ENCODE measurements at places on chromosomes 11 and 22. TPM values are rescaled to one million over a fixed set of nuclear protein-coding genes. Genes with fewer than 3 reads are reported as not detected.
A peak's percentile ranks its signal among the peaks of the same experiment; 100 is the strongest.

DNA sequence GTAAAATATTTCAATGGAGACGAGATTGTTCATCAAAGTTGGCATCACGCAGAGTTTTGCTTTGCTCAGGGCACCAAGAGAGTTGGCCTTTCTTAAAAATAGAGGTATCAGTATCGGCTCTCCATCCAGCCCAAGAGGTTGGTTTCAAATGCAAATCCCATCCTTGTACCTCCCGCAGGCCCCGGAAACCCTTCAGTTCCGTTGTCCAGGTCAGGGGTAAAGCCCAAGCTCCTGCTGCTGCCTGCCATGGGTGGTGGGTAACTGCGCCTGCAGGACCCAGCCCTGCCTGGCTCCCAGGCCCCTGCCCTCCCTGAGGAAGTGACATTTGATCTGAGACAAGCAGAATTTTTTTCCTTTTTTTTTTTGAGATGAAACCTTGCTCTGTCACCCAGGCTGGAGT lies 49.3 kb upstream of the RTL6 start:
- DNase-seq = peak; percentile 45

The OR5B2 gene
- not detected for total RNA-seq

The ARL14EP gene
- total RNA-seq = 22.2 TPM

- no peak for DNase-seq
These were observed 61.7 kb downstream of the LARGE2 start for GRCh38 chr11:45984192-45984591.

The CHST1 gene
- total RNA-seq = 1.3 TPM

DNA sequence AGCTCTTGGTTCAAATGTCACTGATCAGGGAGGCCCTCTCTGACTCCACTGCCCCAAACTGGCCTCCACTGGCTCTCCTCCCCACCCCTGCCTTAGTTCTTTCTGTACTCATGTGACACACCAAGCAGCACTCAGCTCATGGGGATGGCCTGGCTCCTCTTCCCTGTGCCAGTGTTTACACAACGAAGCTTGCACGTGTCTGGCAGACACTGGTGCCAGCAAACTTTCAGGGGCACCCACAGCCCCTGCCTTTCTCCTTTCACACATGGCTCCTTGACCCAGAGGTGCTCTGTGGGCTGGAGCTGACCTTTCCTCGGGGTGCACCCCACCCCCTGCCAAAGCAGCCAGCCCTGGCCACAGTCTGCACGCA lies 37.6 kb upstream of the PARVG start:
- DNase-seq = no peak

DNA sequence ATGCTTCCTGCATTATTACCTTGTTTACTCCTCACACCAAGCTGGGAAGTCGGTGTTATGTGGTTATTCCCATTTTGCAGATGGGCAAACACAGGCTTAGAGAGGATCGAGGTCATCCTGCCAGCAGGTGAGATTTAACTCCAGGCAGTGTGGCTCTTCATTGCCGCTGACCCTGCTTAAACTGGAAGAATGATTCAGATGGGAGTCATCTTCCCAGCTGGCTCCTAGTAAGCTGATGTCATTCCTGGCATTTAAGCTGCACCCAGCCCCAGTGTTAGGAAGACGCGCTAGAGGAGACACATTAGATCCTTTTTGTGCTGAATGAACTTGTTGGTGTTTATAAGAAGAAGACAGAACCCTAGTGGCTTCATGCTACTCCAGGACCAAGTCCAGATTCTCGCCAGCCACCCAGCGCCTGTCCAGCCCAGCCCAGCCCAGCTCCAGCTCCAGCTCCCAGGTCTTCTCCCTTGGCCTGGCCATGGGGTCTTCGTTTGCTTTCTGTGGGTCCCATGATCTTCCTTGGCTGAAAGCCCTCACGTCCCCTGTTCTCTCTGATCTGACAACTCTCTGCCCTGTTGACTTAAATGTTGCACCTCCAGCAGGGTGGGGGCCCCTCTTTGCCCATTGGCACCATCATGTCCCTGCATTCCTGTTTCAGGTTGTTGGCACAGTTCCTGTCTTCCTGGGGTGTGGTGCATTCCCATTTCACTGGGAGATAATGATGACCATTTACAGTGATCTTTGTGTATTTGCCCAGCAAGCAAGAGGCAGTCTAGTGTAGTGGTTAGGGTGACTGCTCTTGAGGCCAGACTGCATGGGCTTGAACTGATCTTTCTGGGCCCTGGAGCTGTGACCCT lies 13.6 kb downstream of the PARVB start:
- no peak for DNase-seq

GRCh38 chr11:118311518-118311917 lies 7.0 kb downstream of the CD3E start:
- no peak for DNase-seq

- no peak for DNase-seq
These were observed 386.2 kb downstream of the TENM4 start for GRCh38 chr11:79054636-79055035.

DNA sequence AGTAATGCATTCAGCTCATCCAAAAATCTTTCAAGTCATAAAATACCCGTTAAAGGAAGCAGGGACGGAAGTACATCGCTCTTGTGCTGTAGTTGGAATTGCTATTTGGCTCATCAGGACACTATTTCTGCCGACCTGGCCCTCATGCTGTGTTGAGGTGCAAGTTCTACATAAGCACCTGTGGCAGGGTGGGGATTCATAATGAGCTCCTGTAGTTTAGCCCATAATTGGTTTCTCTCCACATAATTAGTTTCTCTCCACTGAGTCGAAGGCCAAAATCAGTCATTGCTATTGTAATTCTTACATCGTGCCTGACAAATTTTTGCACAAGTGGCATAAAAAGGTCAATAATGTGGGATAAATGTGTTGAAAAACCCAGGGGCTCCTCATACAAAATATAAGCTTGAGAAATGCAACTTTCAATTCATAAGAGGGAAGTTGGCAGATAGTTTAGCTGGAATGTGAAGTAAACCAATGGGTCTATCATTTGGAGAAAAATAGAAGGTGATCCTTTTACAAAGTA lies 14.9 kb upstream of the ISX start:
- no peak for DNase-seq

The TBX10 gene
- total RNA-seq = not detected

The RAPSN gene
- 0.63 TPM for total RNA-seq

DNA sequence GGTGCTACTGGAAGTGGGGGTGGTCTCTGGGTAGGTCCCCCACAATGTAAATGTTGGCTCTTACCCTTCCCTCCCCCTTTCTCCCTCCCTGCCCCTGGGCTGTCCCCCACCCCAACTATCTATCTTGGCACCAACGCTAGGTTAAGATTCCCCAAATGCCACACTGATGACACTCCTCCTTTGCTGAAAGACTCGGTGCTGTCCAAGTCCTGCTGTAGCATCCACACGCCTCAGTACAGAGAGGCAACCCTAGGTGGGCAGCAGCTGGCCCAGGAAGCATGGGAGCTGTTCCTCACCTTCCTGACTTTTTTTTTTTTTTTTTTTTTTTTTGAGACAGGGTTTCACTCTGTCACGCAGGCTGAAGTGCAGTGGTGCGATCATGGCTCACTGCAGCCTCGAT lies 3.4 kb upstream of the KCTD17 start:
- peak; percentile 49 for DNase-seq

The C1QTNF5 gene
- total RNA-seq = not detected

DNA sequence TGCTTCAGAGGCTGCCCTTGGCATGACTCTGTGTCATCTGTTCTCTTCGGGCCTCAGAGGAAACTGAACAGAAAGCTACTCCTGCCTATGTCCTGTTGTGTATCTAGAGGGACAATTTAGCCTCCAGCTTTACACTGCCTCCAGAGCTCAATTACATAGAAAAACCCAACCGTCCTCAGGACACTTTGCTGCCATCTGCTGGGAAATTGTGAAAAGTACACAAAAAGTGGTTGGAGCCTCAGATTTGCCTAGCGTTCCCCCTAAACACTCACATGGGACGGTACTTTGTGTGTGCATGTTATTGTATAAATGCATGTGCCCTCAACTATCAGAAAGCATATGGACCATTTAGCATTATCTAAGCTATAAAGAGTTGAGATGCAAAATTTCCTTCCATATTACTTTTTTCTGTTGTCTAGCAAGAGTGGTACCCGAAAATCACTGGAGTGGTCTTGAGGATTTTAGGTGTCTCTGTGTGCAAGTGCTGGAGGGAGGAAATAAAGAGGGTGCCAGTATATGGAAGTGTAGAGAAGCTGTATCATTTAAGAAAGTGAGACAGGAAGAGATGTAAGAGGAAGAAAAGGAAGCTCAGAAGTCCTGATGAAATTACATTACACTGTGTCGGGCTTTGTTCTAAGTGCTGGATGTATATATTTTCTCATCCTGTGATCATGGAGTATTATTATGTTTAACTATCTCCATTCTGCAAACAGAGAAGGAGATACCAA lies 8.7 kb upstream of the MS4A4E start:
- peak; percentile 62 for DNase-seq

The ZC3H12C gene
- 4.1 TPM for total RNA-seq

The HMOX1 gene
- total RNA-seq = 24.2 TPM

DNA sequence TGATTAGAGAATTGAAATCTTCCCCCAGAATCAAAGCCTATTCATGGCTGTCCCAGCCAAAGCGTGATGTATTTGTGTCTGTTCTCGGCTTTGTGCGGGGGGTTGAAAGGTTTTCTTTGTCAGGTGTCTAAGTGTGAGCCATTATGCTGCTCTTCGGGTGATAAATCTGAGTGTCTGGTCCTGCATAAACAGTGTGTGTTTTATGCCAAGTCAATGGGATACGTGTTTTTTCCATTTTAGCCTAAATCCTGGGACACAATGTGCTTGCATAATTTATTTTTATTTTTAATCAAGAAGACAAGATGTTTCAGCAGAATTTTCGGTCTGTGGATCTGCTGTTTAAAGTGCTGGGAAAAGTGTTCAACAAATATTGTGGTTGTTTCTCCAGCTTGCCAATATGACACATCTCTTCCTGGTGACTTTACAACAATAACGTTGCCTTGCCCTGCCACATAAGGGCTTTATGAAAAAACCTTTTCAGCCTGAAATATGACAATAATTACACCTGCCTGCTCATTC lies 267.8 kb downstream of the TBC1D22A start:
- DNase-seq = no peak

- no peak for DNase-seq
These were observed 22.6 kb downstream of the AMOTL1 start for GRCh38 chr11:94790661-94791180.

The RFPL2 gene
- total RNA-seq = 1.8 TPM

GRCh38 chr22:37639771-37640590 lies 512 bp downstream of the SH3BP1 start:
- peak; percentile 77 for DNase-seq

DNA sequence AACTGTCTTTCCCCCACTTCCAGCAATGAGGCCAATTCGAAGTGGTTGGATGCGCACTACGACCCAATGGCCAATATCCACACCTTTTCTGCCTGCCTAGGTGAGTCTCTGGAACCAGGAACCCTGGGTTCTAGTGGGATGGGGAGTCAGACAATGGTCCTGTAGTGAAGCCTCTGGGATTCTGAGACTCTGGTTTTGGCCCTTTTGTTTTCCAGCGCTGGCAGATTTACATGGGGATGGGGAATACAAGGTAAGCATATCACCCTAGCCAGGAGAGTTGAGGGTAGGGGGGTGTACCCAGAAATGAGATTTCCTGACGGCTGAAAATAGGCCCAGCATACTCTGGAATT lies 530 bp downstream of the BBS1 start:
- DNase-seq = no peak

DNA sequence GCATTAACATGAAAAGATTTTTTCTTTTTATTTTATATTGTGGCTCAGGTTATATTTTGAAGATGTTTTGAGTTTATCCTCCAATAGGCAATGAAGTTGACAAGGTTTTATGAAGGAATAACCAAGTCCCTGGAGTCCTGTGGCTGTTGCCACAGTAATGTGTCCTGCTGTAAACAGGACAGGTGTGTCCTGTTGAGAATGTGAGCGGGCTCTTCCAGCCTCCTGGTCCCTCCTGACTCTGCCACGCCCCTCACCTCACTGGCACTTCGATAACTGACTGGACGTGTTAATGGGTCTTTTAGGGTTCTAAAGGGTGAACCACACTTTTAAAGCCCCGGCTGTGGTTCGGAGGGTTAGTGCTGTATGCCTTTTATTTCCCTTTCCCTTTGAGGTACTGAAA lies 47.8 kb upstream of the OR4B1 start:
- no peak for DNase-seq

The ZBED5 gene
- 34.9 TPM for total RNA-seq

DNA sequence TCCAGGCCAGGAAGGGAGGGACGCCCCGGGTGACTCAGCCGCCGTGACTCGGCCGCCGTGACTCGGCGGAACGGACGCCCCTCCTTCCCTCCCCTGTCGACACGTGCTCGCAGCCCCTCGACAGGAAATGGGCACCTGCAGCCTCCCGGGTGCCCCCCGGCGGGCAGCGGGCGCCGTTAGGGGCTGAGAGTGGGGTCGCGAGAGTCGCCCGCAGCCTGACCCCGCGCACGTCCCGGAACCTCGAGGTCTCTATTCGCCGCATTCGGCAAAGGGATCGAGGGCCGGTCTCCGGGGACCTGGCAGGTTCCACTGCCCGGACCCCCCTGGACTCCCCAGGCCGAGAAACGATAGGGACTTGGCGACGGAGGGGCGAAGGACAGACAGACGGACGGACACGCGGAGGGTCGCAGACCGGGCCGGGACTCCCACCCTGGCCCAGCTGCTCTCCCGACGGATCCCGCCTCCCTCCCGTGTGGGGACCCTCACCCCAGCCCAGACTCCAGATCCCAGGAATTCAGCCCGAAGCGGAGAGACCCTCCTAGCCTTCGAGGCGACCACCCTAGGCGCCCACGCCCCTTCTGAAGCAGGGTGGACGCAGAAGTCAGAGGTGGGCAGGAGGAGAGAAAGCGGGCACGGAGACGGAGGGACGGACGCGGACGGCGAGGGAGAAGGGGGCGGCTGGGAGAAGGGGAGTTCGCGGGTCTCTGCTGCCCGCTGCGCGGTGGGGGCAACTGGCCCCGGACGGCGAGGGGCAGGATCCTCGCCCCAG lies 648 bp downstream of the FOSL1 start:
- DNase-seq = peak; percentile 82

GRCh38 chr22:22773979-22774604 lies 113.5 kb upstream of the IGLL5 start:
- no peak for DNase-seq

DNA sequence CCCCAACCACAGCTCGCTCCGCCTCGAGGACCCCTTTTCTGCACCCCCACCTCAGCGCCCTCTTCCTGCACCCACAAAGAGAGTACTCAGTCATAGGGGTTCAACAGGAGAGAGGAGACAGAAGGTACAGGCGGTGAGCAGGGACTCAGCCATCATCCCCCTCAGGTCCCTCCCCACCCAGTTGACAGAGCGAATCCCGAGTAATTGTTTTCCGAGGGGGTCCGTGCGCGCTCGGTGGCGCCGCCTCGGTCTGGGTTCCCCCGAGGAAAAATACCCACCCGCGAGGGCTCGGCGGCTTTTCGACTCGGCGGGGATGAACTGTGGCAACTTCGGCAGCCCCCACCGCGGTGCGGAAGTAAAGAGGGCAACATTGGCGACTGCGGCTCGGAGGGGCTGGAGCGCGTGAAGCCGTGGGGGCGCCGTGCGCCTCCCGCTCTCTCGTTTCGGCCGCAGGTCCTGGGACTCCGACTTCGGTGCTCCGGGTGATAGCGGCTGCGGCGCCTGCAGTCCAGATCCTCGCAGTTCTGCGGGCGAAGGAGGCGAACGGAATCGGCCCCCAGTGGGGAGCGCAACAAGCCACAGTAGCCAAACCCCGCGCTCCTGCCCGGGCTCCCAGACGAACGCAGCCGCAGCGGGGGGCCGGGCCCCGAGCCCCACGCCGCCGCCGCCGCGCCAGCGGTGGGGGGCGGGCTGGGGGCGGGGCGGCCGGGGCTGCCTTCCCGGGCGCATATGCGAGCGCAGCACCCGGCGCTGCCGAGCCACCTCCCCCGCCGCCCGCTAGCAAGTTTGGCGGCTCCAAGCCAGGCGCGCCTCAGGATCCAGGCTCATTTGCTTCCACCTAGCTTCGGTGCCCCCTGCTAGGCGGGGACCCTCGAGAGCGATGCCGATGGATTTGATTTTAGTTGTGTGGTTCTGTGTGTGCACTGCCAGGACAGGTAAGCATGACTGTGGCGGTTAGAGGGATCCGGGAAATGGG lies at the start of gene NELL1:
Gene NELL1 (plus strand): TSS at position 743 of the 976 bp plus-strand sequence.
- peak; percentile 81 for DNase-seq

Data from endodermal cell (in vitro differentiated cells).